Cardiac septum (tissue), 1 donor: ENCODE measurements at places on chromosomes 13 and 19. TPM values are rescaled to one million over a fixed set of nuclear protein-coding genes. Genes with fewer than 3 reads are reported as not detected.

ZNF780A gene
- total RNA-seq, result 11.2 TPM

CALR3 gene
- not detected for total RNA-seq

TPTE2 gene
- not detected for total RNA-seq

FCHO1 gene
- 1.0 TPM for total RNA-seq

MEDAG gene
- 11.7 TPM for total RNA-seq

C13orf42 gene
- total RNA-seq, result not detected

LILRB2 gene
- 2.8 TPM for total RNA-seq

FAM216B gene
- 0.22 TPM for total RNA-seq

CLEC4M gene
- not detected for total RNA-seq

OR7D2 gene
- not detected for total RNA-seq

TMEM221 gene
- total RNA-seq, result not detected

DNA sequence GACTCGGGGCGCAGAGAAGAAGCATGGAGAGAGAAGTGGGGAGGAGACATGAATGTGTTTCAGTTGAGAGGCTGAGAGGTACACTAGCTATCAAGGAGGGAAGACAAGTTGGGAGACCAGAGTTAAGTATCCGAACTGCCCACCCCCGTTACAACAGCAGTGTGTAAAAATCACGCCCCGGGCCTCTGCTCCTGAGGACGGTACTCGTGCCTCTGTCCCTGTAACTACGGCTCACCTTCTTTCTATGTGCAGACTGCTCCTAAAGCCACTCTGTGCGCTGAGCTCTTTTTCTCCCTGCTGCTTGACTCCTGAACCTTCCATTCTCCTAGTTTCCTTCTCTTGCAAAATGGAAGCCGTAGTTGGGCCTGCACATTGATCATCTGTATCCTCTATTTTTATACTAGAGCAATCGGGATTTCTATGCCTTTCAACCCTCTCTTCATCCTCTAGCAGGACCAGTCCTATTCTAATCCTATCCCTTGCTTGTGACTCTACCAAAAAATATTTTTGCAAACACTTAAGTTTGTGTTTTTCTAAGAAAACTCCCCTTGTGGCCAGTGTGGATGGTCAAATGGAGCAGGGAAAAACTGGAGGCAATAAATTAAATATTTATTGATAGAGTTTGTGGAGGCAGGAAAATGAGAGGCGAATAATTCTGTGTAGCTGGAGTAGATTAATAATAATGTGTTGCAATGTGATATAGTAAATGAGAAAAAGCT is 569 bp downstream of the POLR1D start:
- no peak for DNase-seq

DNA sequence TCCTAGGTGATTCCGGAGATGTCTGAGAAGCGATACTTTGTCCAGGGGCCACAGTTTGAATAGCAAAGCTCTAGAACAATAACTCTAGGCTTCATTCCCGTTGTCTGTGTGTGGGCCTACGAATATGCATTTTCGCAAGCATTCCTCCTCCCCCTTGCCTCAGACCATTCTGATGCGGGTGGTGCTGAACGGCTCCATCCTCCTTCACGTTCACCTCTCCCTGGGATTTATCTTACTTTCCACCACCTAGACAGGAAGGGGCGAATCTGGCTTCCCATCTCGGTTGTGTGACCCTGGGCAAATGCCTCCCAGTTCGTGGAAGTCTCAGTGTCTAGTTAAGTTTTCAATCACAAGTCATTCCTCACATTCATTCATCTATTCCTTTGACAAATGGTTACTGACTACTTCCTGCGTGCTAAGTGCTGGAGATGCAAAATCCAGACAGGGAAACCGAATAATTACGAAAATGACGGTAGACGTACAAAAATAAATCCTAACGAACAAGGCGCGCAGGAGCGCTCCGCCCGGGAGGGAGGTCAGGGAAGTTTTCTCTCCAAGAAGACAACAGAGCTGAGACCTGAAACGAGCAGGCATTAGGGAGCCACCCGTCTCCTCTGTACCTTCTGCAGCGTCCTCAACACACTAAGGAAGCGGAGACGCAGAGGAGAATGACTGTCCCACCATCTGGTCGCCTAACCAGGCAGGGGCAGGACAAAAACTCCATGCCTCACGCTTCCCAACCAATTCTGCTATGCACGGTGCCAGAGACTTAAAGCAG is 1.3 kb upstream of the CNOT3 start:
- no peak for DNase-seq

DNA sequence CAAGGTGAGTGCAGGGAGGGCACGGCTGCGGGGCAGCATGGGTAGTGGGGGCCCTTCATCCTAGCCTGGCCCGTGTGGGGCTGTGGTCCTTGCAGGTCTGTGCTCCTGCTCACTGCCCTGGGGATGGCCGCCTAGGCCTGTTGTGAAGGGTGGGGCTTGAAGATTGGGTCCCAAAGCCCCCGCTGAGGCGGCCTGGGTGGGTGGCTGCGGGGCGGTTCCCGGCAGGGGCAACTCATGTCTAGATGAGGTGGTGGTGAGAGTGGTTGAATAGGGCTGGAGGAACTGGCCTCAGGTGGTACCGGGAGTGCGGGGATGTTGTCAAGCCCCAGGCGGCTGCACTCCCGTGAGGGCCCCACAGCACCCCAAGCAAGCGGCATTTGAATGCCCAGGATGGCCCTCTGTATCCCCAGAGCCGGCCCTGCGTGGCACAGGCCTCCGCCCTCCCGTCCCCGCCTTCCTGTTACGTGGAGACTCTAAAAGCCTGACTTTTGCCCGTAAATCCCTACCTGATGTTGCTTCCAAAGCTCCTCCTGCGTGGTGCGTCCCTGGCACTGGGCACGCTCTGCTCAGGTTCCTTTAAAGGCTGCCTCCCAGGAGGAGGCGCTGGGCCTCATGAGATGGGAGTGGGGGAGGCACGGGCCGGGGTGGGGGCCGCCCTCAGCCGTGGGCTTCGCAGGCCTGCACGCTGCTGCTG is 15.0 kb downstream of the SPPL2B start:
- no peak for DNase-seq

DNA sequence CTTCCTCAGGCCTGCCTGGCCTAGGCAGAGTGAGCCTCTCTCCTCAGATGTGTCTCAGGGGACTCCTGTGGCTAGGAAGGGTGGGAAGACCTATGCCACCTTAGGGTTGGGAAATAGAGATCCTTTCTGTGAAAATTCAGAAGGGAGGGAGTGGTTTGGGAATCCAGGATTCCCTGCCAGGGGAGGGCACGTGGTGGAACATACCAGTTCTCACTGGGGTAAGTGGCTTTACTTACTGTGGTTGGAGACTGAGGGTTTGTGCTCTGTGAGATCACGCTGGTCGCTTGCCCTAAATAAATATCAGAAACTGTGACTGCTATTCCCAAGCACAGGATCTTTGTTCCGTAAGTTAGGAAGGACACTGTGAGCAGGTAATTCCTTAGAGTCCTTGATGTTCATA is 16.9 kb downstream of the CEACAM1 start:
- DNase-seq, result no peak

GRCh38 chr13:88022431-88023208 is 351.4 kb downstream of the SLITRK5 start:
- DNase-seq, result no peak

DNA sequence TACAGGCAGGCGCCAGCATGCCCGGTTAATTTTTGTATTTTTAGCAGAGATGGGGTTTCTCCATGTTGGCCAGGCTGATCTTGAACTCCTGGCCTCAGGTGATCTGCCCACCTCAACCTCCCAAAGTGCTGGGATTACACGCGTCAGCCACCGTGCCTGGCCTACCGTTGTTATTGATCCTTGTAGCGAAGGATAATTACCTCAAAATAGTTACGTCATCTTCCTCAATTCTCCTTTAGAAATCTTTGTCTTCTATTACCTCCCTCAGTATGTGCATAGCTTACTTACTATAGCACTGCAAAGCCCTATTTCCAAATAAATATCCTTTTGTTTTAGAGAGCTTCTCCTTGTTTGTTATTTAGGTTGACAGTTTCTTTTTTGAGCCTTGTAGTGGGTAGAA is 9.4 kb upstream of the TLE6 start:
- DNase-seq, result no peak

DNA sequence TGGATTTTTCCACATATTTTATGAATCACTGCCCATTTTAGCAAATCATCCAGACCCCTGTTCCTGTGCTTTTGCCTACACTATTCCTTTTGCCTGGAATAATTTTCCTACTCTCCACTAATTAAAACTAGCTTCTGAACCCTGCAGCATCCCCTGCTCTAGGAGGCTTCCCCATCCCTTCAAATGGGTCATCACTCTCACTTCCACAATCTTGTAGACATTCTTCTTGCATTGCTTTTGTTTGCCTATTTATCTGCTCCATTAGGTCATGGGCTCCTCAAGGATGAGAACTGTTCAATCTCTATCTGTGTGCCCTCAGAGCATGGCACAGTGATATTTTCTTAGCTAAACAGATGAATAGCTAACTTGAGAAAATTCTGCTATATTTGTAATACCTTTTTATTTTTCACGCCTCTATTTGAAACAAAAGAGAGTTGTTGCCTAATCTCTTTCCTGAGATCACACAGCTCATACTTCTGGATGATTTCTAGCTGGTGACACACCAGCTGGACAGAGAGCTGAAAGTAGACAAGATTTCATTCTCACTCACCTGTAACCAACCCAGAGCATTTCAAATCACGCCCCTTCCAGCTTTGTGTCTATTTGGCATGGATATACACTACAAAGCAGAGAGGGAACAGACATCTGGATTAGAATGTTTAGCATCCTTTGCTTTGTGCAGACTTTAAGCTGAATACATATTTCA is 466.0 kb downstream of the FOXO1 start:
- DNase-seq, result no peak

- DNase-seq, result no peak
Observed at GRCh38 chr19:8611877-8612806, 1.6 kb upstream of the ADAMTS10 start.

DNA sequence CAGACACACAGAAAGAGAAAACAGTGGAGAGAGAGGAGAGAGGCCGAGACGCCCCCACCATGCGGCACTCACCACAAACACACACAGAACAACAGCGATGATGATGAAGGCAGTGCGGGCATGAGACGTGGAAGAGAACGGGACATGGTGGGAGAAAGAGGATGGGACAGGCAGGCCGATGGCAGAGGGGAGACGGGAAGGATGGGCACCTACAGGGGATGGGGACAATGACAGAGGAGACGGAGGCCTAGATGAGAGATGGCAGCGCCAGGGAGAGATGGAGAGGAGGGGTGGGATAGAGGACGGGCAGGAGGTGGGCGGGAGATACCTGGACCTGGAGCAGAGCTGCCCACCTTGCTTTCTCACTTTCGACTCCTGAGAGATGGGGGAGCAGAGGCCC is 1.1 kb upstream of the KLK14 start:
- no peak for DNase-seq

DNA sequence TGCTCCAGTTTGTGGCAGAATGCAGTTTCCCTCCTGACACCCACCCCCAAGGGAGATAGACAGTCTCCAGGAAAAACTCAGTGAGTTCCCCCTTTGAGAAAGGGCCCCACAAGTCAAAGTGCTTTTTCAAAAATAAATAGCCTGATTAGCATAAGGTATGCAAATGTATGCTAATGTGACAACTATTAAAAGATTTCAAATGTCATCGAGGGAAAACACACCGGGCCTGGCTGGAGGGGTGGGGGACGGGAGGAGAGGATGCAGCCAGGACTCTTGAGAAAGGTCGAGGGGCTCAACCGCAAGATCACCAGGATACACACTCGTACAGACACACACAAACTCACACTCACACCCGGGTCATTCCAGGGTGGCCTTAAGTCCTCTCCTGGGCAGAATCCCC is 34.3 kb upstream of the ZNRF4 start:
- no peak for DNase-seq

DNA sequence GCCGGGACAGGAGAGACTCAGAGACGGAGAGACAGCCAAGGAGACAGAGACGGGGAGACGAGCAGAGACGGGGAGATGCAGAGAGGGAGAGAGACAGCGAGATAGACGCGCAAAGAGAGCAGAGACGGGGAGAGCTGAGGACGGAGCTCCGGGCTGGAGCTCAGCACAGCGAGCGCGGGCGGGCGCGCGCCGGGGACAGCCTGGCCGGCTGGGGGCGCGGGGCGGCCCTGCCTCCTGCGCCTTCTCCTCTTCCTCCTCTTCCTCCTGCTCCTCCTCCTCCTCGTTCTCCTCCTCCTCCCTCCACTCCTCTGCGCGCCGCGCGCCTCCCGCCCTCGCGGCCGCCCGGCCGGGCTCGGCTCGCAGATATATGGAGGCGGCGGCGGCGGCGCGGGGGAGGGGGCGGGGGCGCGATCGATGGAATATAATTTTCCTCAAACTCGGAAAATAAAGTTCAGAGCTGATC is at the start of gene ERFL:
TSS of gene ERFL (minus strand) at position 229 of the 463 bp plus-strand sequence. CDS start 15,530 bp downstream, outside the sequence.
- DNase-seq, result no peak

DNA sequence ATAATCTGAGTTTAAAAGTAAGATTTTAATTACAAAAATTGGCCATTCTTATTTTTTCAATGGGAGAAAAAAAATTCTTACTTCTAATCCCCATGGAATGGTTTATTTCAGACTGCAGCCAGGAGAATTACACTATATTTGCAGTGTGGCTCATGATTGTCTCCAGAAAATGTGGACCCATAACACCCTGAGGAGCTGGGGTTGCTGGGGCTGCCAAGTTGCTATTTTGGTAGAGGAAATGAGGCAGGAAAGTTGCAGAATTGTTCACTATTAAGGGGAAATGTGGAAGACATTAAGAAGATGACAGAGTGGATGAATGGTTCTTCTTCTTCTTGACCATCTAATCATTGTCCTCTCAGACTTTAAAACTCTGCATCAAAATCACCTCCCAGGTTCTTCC is 4.6 kb upstream of the SCEL start:
- DNase-seq, result no peak

- no peak for DNase-seq
Observed at GRCh38 chr13:63088226-63088625, 1672.6 kb upstream of the PCDH20 start.

- no peak for DNase-seq
Observed at GRCh38 chr13:64277097-64277496, 2861.4 kb upstream of the PCDH20 start.

GRCh38 chr13:105948143-105948542 is 587.3 kb downstream of the EFNB2 start:
- no peak for DNase-seq

DNA sequence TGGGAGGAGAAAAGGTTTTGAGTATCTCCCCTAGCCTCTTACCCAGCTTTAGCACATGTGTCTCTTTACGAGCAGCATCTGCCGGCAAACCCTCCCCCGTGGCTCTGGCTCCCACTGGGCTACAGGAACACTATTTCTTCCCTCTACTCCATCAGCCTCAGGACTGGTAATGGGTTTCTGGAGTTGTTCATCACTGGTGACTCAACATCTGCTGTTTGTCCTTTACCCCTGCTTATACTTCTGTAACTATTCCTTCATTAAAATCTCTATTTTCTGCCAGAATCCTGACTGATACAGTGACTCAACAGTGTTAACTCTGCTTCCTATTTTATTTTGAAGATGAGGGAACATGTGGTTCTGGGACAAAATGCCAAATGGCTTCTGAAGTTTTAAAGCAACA is 437.3 kb upstream of the HTR2A start:
- no peak for DNase-seq

DNA sequence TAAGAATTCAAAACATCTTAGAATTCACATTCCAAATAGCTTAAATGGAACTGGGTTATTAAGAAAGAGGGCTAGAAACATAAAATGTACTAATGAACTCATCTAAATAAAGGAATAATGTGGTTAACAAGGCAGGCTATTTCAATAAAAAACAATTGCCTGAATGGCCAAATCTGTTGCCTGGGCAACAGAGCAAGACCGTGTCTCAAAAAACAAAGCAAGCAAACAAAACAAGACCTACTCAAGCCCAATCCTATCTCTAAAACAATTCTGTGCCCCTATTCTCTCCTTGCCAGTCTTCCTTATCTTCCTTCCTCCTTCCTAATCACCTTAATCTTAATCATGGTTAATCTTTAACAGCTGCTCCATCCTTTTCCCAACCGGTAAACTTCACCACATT is 12.1 kb downstream of the IGFL1 start:
- DNase-seq, result no peak

GRCh38 chr13:20288561-20288960 is 56.4 kb upstream of the GJB6 start:
- DNase-seq, result no peak
